Nephron progenitor cell (in vitro differentiated cells): ENCODE measurements at places on chromosomes 2 and 18.

DNA sequence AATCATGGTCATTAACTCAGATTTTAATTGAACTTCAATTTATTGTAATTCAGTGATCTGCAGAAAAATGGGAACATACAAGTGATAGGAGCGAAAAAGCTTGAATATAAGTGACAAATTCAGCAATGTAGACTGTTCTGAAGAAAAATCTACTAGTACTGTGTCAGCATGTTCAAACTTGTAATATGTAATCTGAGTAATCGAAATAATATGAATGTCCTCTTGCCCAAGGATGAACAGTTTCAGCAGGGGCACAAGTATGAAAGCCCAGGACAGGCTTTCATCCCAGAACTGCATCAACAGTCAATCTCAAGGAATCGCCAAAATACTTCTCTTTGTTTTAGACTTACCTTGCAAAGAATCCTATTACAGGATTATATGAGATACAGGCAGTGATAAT, 1110.5 kb downstream of the LRP1B start:
- no peak for DNase-seq

- DNase-seq, result no peak
Observed at GRCh38 chr2:160427629-160428404, 65.8 kb downstream of the RBMS1 start.

- no peak for DNase-seq
Observed at GRCh38 chr2:237234268-237234667, 148.6 kb downstream of the COPS8 start.

DNA sequence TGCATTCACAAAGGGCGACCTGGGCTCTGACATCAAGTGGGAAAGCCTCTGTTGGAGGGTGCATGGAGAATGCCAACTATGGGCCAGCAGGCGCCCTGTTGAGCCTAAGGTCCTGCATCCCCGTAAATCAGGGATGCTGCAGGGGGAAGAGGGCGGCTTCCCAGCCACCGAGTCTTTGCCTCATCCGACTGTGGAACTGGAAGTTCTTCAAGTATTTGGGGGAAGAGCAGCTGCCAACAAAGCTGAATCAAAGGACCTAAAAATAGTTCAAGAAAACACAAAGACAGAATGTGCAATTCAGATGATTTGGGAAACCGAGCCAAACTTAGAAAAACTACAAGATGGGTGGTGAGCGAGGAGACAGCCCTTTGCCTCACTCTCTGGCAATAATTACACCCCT, 281.1 kb upstream of the MGAT5 start:
- no peak for DNase-seq

GRCh38 chr2:84686783-84687476, 170.6 kb downstream of the DNAH6 start:
- DNase-seq, result no peak

GRCh38 chr2:5007596-5007995, 684.6 kb upstream of the SOX11 start:
- no peak for DNase-seq

DNA sequence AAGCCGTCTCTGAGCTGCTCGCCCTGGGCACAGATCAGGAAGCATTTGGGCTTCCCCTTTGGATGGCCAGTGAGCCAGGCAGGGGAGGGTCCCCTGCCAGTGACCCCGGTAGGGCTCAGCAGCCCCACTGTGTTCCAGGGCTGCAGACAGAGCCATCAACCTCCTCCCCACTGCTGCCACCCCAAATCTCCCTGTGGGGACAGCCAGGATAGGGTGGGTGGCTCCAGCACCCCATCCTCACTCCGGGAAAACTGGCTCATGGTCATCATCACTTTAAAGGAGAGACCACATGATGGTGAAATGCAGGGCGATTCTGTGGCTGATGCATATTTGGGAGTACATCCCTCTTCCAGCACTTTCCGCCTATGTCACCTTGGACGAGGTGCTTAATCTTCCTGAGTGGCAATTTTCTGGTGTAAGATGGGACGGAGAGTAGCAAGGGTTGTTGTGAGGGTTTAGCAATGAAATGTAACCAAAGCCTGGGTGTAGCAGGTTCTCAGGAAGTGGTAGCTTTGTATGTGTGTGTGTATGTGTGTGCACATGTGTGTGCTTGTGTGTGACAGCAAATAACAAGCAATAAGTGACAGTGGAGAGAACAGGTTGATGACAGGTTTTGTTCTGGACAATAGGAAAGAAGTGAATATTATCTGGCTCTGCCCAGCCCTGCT, 61.8 kb downstream of the ACAA2 start:
- no peak for DNase-seq

DNA sequence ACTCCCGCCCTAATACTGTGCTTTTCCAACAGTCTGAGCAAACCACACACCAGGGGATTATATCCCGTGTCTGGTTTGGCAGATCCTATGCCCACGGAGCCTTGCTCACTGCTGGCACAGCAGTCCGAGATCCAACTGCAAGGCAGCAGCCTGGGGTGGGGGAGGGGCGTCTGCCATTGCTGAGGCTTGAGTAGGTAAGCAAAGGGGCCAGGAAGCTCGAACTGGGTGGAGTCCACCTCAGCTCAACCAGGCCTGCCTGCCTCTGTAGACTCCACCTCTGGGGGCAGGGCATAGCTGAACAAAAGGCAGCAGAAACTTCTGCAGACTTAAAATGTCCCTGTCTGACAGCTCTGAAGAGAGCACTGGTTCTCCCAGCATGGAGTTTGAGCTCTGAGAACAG, 44.2 kb downstream of the LNPK start:
- DNase-seq, result no peak

GRCh38 chr2:179790235-179791217, 70.9 kb downstream of the ZNF385B start:
- no peak for DNase-seq

DNA sequence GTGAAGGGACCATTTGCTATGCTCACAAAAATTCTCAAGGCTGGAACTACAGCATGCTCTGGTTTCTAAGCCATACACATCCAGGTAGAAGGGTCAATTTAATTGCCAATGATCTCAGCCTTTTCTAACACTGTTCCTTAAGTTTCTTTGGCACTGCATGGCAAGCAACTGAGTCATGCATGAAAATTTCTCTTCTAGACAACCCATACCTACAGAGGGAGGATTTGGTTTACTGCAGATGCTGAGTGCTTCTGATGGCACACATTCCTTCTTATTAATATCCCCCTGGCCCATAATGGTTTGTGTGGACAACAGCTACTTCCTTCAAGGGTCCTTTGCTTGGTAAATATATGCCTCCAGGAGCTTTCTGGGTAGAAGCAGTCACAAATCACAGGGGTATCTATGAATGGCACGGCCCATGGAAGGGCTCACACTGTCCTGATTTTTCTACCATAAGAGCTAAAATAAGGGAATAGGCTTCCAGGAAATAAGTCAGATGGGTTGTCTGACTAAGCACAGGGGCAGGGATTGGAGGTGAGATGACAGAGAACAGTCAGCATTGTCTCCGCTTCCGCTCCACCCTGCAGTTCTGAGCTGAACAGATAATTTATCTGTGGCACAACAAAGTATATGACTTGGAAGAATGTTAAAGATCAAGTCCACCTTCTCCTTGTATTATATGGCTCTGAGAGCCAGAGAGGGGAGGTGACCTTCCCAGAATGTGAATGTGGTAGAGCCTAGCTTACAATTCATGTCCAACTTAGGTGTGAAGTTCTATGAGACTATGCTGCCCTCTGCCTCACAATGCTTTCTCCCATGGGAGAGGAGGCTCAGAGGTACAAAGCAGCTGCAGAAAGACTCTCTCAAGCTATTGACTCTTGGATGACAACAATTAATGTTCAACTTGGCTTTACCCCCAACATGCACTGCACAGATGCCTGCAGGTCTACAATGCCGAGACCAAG, 199.2 kb upstream of the TNP1 start:
- no peak for DNase-seq

DNA sequence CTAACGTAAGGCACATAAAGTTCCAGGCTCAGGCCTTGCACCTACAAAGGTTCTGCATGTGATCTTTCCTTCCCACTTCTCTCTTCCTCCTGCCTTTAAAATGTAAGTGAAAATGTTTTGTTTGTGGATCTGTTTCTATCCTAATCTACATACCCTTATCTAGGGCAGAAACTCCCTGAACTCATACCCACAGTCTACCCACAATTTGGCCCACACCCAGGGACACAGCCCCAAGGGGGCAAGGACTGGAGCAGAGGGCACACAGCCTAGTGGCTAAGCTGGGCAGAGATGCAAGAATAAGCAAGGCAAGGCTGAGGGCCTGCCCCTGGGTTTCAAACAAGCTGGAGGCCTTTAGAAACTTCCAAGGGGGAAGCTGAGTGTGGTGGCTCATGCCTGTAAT, 71.0 kb downstream of the HS1BP3 start:
- DNase-seq, result no peak

DNA sequence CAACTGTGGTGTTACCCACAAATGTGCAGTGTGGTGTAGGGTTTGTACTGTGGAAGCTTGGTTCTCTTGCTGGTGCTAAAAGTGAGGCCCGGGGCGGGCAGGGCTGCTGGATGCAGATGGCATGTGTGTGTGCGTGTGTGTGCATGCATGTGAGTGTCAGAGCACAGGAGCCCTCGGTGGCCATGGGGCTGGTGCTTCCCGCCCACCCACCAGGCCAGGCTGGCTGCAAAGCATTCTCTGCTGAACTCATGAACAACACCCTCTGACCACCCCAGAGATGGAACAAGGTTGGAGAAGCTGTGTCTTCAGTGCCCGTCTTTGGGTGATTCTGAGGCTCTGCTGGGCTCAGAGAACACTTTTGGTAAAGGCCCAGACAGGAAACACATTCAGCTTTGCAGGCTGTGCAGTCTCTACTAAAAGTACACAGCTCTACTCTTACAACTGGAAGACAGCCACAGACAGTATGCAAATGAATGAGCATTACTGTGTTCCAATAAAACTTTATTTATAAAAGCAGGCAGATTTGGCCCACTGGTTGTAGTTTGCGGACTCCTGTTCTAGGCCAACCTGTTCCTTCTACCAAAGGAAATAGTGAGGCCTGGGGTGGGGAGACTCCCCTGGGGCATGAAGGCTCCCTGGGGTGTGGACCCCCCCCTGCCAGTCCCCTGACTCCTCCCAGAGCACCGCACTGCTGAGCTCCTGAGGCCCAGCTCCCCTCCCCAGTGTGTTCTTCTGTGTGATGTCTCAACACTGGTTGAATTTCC, 225.3 kb upstream of the HDAC4 start:
- DNase-seq, result no peak

GRCh38 chr2:26769089-26769761, 5.1 kb downstream of the SLC35F6 start:
- no peak for DNase-seq

DNA sequence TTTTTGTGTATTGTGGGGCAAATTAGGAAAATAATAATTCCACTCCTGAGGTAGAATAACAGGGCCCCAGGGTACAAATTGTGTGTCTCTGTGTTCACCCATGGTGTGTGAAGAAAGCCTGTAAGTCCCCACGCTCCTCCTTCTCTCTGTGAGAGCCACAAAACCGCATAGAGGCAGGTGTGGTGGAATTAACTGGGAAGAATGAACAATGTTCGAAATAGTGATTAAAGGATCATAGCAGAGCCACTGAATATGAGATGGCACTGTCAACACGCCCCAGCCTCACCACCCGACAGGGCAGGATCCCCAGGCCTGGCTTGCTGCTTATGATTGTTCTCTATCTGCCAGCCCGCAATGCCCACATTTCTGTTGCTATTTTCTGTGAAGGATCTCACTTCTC, 14.1 kb downstream of the IL1RN start:
- no peak for DNase-seq

GRCh38 chr18:75678627-75679026, 251.1 kb upstream of the SMIM21 start:
- DNase-seq, result no peak

GRCh38 chr2:49459314-49459993, 305.1 kb upstream of the FSHR start:
- DNase-seq, result no peak

DNA sequence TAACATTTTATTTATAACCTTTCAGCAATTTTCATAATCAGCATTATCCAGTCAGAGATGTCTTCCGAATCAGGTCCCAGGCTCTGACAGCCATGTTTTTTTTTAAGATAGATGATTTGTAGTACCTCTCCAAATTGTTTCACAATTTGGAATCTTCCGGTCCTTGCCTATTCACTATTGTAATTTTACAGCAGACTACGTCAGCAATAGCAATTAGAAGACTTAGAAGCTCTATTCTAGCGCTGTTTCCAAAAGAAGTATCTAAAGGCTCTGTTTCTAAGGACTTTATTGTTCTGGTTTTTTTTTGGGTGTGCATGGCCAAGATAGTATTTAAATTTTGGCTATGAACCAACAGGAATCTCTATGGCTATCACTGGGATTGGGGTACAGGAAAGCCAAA, 94.6 kb upstream of the PELI1 start:
- DNase-seq, result no peak

DNA sequence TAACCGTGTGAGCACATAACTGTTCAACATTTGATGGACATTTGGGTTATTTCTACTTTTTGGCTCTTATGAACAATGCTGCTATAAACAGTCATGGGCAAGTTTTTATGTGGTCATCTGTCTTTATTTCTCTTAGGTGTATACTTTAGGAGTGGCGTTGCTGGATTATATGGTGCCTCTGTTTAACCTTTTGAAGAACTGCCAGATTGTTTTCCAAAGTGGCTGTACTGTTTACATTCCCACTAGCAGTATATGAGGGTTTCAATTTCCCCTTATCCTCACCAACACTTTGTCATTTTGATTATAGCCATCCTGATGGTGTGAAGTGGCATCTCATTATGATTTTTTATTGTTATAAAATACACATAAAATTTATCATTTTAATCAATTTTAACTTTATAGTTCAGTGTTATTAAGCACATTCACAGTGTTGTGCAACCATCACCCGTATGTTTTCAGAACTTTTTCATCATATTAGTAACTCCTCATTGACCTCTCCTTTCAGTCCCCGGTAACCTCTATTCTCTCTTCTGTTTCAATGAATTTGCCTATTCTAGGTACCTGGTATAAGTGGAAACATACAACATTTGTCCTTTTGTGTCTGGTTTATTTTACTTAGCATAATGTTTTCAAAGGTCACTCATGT, 55.4 kb downstream of the EML4 start:
- no peak for DNase-seq

DNA sequence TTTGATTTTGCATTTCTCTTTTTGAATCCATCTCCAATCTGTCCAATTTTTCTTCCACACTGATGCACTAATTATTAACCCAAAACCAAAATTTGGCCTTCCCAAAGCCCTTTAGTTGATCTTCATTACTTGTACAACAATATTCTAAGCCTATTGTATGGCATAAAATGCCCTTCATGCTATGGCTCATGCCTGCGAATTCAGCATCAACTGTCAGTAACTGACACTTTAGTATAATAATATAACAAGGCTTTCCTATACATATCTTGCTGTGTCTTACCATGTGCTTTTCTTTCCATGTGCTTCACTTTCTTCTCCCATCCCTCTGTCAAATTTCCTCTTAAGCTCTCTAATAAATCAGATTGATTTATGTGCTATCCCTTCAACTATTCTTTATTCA, 154.0 kb upstream of the TFPI start:
- DNase-seq, result no peak

- no peak for DNase-seq
Observed at GRCh38 chr2:109009920-109010610, 21.0 kb upstream of the EDAR start.
